Germinal center (tissue), 1 donor: ENCODE measurements at places on chromosomes 4 and X.

GRCh38 chr4:8192748-8193738, 6.0 kb upstream of the SH3TC1 start:
- DNase-seq: peak; percentile 79

DNA sequence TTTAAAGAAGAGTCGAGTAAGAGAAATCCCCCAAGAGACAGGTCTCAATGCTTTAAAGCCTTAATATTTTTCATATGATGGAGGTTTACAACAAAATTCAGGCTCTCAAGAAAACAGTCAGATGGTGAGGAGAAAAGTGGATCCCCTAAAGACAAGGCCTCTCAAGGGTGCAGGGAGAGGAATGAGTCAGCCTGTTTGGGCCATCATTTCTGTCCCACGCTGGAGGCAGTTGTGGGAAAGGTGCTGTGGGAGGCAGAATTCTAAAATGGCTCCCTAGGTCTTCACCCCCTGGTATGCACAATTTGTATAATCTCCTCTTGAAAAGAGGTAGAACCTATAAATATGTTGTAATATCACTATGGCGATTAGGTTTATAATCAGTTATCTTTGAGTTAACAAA, 4.6 kb upstream of the TIFA start:
- DNase-seq: no peak

GRCh38 chr4:69876071-69876470, 16.1 kb upstream of the SULT1E1 start:
- no peak for DNase-seq

DNA sequence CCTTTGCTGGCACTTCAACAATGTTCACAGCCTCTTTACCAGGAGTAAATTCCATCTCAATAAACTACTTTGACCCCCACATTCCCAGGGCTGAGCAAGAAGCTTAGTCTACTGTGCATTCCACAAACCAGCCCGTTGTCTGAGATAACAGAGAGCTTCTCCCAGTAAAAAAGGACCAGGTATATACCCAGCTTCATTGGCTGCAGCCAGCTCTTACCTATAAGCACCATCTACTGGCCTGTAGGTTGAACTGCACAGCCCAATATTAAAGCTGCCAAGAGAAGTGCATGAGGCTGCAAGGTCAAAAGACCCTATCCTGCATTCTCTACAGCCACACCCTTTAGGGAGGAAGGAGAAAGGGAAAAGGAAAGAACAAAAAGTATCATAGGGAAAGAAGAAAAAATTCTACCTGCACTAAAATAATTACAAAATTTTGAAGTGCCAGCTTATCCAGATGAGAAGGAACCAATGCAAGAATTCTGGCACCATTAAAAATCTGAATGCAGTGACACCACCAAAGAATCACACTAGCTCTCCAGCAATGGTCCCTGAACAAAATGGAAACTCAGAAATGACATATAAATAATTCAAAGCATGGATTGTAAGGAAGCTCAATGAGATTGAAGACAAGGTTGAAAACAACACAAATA, 45.7 kb upstream of the INTU start:
- peak; percentile 4 for DNase-seq

GRCh38 chr4:126799416-126799815, 833.3 kb upstream of the INTU start:
- no peak for DNase-seq

DNA sequence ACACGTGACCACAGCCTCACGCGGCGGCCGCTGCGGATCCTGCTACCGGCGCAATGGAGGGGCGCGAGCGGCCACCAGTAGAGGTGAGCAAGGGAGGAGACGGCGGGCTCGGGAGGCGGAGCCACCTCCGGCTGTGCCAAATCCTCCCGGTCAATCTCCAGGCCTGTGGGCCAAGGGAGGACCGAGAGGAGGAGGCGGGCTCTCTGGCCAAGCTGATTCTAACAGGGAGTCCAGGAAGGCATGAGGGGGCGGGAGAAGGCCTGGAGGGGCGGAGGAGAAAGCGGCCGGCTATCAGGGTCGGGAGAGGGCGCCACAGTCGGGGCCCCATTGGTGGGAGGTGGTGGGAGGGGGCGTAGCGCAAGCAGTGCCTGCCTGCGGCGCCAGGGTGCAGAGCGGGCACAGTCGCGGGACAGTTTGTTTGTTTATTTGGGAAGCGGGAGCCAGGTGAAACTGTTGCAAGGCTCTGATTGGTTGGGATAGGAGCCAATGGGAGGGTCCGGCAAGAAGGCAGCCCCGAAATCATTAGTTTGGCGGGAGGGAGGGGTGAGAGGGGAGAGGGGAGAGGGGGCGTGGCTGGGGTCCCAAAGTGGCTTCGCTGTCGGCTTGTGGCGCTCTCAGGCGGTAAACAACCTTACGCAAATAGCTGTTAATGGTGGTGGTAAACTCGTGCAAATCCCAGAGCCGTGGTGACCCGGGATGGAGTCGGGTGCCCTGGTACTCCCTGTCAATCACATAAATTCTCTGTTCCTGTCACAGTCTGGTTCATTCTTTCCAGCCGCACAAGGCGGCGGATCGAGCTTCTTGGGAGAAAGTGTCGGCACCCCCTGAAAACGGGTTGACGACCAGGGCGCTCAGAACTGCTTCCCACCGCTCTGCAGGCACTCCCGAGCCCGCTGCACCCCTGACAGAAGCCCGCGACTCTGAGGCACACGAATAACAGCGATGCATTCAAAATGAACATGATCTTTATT, at the start of gene IRS4:
Gene IRS4, minus strand, starts transcription at position 55 of the 971 bp plus-strand sequence.
- no peak for DNase-seq

DNA sequence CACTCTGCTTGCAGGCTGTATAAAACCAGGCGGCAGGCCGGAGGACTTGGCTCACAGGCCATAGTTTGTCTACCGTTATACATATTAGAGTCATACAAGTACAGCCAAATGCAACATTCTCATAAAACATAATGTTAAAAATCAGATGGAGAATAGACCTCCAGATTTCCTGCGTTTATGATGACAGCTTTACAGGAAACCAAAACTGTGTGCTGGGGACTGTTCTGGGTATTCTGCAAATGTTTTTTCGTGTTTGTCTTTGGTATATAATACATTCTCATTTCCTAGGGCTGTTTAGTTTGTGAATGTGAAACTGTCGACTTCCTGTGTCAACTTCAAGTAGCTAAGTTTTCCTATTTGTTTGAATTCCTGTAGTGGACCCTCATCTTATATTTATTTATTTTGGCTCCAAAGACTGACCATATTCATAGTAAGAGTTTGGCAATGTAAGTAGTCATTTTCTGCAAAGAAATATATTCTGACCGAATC, 79.5 kb upstream of the FAM9C start:
- no peak for DNase-seq

GRCh38 chr4:111930659-111931058, 214.6 kb upstream of the FAM241A start:
- peak; percentile 11 for DNase-seq

- DNase-seq: no peak
These were observed 448.3 kb upstream of the ZFP42 start for GRCh38 chr4:187547316-187547715.

GRCh38 chr4:118155516-118155915, 121.2 kb downstream of the NDST3 start:
- no peak for DNase-seq

DNA sequence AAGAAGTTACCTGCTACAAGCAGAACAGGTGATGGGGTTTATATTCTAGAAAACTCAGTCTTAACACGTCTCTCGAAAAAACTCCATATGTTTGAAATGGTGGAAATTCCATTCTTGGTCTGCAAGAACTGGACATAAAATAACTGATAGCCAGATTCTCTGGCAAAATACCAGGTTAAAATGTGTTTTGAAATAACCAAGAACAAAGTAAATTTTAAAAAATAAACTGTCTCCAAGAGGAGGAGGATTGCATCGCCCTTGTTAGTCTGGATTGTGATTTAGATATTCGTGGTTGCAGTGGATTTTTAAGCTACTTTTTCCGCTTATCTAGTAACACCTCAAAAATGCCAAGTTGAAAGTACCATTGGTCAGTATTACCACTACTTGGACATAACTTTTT, 40.8 kb downstream of the CENPU start:
- no peak for DNase-seq

DNA sequence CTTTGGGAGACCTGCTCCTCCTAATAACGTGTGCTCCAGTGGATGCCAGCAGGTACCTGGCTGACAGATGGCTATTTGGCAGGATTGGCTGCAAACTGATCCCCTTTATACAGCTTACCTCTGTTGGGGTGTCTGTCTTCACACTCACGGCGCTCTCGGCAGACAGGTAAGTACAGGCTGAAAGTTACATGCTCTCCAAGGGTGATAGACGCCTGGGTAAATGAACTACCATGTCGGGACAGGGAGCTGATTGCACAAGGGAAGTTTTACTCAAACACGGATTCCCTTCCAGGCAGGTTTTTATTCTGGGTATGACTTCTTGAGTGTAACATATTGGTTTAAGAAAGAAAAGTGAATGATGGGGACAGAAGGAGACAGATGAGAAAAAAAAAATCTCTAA, 836 bp downstream of the GRPR start:
- no peak for DNase-seq

- no peak for DNase-seq
These were observed 68.1 kb downstream of the MOSPD2 start for GRCh38 chrX:14941301-14941700.

GRCh38 chr4:118281611-118282442, 71.0 kb downstream of the PRSS12 start:
- no peak for DNase-seq

DNA sequence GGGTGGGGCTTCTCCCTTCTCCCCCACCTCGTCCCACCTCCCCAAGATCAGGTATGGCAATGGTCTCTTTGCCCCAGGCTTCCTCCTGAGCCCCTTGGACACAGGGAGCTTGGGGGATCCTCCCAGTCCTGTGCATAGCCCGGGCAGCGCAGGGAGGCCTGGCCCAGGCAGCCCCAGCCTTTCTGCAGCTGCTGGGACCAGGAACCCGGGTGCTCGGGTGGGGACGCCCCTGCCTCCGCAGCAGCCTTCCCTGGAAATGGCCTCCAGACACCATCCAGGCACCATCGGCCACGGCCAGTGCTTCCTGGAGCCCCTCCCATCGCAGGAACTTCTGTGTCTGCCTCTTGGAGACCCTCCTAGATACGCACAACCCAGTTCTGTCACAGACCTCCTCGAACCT, 5.9 kb upstream of the MXD4 start:
- no peak for DNase-seq

GRCh38 chrX:100995469-100995868, 26.0 kb downstream of the ARL13A start:
- no peak for DNase-seq

GRCh38 chr4:113756005-113756410, 5.5 kb downstream of the CAMK2D start:
- no peak for DNase-seq

GRCh38 chr4:44160776-44161367, 287.7 kb downstream of the KCTD8 start:
- no peak for DNase-seq

- DNase-seq: no peak
These were observed 192.4 kb upstream of the AR start for GRCh38 chrX:67351411-67351810.

DNA sequence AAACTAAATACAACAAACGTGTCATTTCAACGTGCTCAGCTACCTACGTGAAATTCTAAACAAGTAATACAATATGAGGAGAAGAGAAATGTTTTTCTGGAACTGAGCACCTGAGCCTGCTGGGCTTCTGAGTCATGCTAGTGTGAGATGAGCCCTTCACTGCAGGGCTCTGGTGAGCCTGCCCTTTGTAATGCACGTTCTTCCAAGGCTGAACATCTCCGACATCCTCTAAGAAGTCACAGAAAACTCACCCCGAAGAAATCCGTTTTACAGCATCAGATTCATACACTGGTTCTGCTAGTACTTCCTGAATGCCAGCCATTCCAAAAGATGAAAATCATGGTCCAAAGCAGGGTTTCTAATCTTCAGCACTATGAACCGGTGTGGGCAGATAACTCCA, 157.1 kb downstream of the AMELX start:
- no peak for DNase-seq

- DNase-seq: no peak
These were observed 916 bp downstream of the MXRA5 start for GRCh38 chrX:3345281-3346191.

GRCh38 chr4:169246279-169246678, 24.5 kb downstream of the SH3RF1 start:
- no peak for DNase-seq

GRCh38 chrX:10482261-10482660, 138.1 kb downstream of the MID1 start:
- peak; percentile 21 for DNase-seq
